Hypothalamus (tissue), 51 donors: ENCODE measurements at places on chromosomes 1 and 21.

DNA sequence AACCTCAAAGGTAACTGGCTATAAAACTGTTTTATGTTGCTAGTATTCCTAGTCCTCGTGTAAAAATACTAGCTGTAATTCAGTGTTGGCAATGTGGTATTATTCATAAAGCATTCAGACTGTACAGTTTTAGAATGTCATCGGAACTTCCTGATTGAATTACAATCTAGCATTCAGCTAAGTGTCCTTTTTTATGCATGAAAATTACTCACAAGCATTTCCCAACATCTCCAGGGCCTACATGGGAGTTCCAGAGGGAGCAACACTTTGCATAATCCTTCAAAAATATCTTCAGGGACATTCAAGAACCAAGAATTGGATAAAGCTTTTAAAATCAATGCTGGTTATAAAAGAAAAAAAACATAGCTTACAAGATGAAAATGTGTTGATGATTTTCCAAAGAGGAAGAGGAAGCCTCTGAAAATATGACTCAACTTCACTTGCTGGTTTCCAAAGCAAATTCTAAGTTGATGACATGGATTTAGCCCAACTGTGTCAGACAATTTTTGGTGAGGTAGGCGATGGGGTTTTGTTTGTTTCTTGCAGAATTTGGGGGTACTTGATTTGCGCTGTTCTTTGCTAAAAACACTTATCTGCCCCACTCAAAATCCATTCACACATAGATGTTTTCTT, 137.8 kb downstream of the SLC44A5 start:
- no peak for DNase-seq

GRCh38 chr1:101317590-101317989, 80.8 kb downstream of the S1PR1 start:
- DNase-seq: no peak

- DNase-seq: no peak
Measured at GRCh38 chr1:176560681-176561080, 97.7 kb downstream of the PAPPA2 start.

- DNase-seq: no peak
Measured at GRCh38 chr1:221806984-221807383, 65.1 kb upstream of the DUSP10 start.

GRCh38 chr1:31640964-31641363, 3.7 kb downstream of the PEF1 start:
- DNase-seq: no peak

DNA sequence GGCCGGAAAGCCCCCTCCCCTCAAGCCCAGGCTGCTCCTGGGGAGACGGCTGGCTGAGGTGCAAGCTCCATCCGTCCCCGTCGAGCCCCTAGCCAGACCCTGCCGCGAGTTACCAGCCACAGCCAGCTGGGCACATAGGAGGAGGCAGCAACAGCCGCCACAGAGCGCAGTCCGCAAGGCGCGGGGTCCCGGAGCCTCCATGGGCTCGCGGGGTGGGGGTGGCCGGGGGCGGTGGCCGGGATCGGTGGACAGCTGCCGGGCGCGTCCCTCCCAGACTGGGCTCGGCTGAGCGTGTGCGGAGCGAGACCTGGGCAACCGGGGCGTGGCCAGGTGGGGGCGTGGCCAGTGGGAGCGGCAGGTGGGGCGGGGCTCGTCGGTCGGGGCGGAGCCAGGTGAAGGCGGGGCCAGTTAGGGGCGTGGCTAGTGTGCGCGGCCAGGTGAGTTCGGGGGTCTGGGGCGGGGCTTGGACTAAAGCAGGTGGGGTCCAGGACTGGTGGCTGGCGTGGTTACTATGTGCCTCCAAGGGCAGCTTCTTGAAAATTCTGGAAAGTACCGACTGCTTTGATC, at the start of gene CD164L2:
Gene CD164L2, minus strand, starts transcription at position 295 of the 567 bp plus-strand sequence. Its CDS starts 94 bp downstream, at position 201.
- no peak for DNase-seq
